ENCODE measurements at places on chromosomes 3 and 15. TPM values are rescaled to one million over a fixed set of nuclear protein-coding genes. Genes with fewer than 3 reads are reported as not detected.
A peak's percentile ranks its signal among the peaks of the same experiment; 100 is the strongest.

ATP13A4 gene
- polyA plus RNA-seq: 15.6 TPM

COL8A1 gene
- 6.6 TPM for polyA plus RNA-seq

HSPBAP1 gene
- 13.2 TPM for polyA plus RNA-seq

- H3K4me1 ChIP-seq: no peaks in the 10 kb centered on the region
- no peak for DNase-seq
- no peaks in the 10 kb centered on the region for H3K36me3 ChIP-seq
- H3K27ac ChIP-seq: no peak overlapping the region
These were observed 176.2 kb downstream of the PEX5L start for GRCh38 chr3:179860275-179861107.

- no peak overlapping the region for H3K4me3 ChIP-seq
- no peaks in the 10 kb centered on the region for H3K4me1 ChIP-seq
- no peaks in the 10 kb centered on the region for H3K27me3 ChIP-seq
- peaks cover 2% of the 10 kb centered on the region for H3K36me3 ChIP-seq
- DNase-seq: peak; percentile 53
- H3K27ac ChIP-seq: peak overlapping the region; percentile 14
These were observed 11.1 kb downstream of the RAD51 start for GRCh38 chr15:40706121-40706520.

DNA sequence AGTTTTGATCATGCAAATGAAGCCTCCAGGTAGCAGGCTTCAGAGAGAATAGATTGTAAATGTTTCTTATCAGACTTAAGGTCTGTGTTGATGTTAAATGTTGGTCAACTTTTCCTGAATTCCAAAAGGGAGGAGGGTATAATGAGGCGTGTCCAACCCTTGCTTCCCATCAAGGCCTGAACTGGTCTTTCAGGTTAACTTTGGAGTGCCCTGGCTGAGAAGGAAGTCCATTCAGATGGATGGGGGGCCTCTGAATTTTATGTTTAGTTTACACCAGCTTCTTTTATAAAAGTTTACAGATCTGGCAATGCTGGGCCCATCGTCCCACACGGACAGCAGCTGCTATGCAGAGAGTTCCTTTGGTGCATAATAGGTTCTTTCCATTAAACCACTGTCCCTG, 8.9 kb downstream of the CCDC13 start:
- no peaks in the 10 kb centered on the region for H3K36me3 ChIP-seq
- H3K27ac ChIP-seq: no peak overlapping the region
- no peaks in the 10 kb centered on the region for H3K27me3 ChIP-seq
- no peak overlapping the region for H3K4me3 ChIP-seq
- no peaks in the 10 kb centered on the region for H3K4me1 ChIP-seq
- DNase-seq: no peak

GRCh38 chr3:66472313-66473134, 28.3 kb downstream of the LRIG1 start:
- H3K27me3 ChIP-seq: no peaks in the 10 kb centered on the region
- peaks cover 53% of the 10 kb centered on the region for H3K4me1 ChIP-seq
- no peaks in the 10 kb centered on the region for H3K36me3 ChIP-seq
- no peak overlapping the region for H3K4me3 ChIP-seq

DNA sequence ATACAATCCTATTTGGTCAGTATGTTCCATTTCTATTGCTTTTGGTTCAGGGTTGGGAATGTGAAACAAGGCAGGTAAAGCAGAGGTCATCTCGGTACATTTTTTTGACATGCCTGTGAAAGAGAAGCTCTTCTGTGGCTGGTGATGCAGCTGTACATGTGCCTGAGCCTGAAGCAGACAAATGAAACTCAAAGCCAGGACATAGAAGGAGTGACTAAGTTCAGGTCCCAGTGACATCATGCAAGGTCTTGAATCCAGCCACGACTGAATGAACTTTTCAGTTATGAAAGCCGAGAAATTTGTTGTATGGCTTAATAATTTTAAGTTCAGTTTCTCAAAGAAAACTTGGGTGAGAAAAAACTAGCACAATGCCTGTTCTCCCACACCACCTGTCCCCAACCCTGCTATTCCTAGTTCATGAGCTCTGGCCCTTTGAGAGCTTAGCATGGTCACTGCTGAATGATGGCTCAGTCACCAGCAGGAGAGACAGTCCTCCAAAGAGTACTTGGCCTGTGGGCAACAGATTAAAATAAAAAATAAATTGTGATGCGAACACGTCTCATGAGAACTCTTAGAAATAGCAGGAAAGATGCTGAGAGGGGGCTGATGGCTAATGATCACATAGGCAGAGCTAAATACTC, 600.2 kb upstream of the GRM7 start:
- no peak overlapping the region for H3K4me3 ChIP-seq
- no peaks in the 10 kb centered on the region for H3K36me3 ChIP-seq
- no peaks in the 10 kb centered on the region for H3K4me1 ChIP-seq

DNA sequence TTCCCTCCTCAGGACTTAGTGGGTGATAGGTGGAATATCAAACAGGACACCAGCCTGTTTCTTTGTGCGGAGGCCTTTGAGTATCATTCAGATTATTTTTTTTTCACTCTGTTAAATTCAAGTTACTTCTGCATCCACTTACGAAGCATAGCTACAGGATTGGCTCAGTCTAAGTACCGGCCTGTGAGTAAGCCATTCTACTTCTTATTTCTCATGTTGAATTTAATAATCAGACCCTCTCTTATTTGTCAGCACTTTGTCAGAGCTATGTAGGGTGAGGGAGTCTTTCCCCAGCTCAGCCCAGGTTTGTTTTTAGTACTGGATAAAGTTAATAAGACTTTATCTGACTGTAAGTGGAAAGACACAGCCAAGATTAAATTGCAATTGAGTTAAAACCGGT, 54.7 kb downstream of the ITPR1 start:
- no peak overlapping the region for H3K4me3 ChIP-seq
- no peaks in the 10 kb centered on the region for H3K36me3 ChIP-seq
- no peak overlapping the region for H3K27ac ChIP-seq
- no peaks in the 10 kb centered on the region for H3K4me1 ChIP-seq
- no peaks in the 10 kb centered on the region for H3K27me3 ChIP-seq

DCLK3 gene
- polyA plus RNA-seq: 1.0 TPM

DNA sequence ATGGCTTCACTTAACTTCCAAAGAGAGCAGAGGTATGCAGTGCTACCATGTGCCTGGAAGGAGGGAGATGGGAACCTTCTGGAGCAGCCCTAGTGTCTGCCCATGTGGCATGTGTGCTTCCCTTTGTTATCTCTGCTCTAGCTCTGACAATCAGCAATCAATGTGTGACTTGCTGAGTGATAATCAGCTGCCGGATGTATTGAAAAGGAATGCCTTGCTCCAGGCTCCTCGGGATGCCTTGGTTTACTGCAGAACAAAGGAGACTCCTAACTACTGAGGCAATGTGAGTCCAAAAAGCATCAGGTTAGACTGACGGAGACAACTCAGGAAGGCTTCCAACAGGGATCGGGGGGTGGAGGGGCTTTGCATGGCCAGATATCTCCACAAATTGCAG, 36.0 kb upstream of the CORO2B start:
- peaks cover 2% of the 10 kb centered on the region for H3K27me3 ChIP-seq
- no peaks in the 10 kb centered on the region for H3K36me3 ChIP-seq
- no peak overlapping the region for H3K4me3 ChIP-seq
- no peak overlapping the region for H3K27ac ChIP-seq
- no peaks in the 10 kb centered on the region for H3K4me1 ChIP-seq

RAB43 gene
- 7.7 TPM for polyA plus RNA-seq

- H3K4me3 ChIP-seq: peak overlapping the region; percentile 88
- DNase-seq: peak; percentile 33
- H3K4me1 ChIP-seq: peaks cover 12% of the 10 kb centered on the region
- H3K36me3 ChIP-seq: peaks cover under 1% of the 10 kb centered on the region
These were observed 808 bp downstream of the RBM6 start for GRCh38 chr3:49940667-49941249.

GRCh38 chr3:79344876-79345871, 422.6 kb downstream of the ROBO1 start:
- no peaks in the 10 kb centered on the region for H3K36me3 ChIP-seq
- H3K27ac ChIP-seq: no peak overlapping the region
- no peaks in the 10 kb centered on the region for H3K27me3 ChIP-seq
- no peaks in the 10 kb centered on the region for H3K4me1 ChIP-seq
- no peak overlapping the region for H3K4me3 ChIP-seq
- DNase-seq: no peak

ZBTB47 gene
- 12.5 TPM for polyA plus RNA-seq

DNA sequence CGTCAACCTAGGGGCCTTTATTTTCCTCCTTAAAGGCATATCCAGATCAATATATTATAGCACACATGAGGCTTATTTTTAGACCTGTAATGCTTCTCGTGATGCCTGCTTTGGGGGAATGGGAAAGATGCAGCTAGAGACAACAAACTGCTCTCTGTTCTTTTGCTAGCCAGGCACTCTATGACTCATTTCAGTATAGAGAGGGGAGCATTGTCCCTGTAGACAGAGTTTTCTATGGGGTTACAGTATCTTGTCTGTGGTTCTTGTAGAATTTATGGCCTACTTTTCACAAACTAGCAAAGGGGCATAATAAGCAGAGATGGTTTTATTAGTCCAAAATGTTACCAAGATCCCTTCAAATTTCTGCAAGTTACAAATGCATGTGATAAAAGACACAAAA, 305.6 kb downstream of the LSAMP start:
- H3K36me3 ChIP-seq: no peaks in the 10 kb centered on the region
- H3K4me1 ChIP-seq: no peaks in the 10 kb centered on the region
- no peak overlapping the region for H3K4me3 ChIP-seq

SLC12A1 gene
- 0.10 TPM for polyA plus RNA-seq

MYL3 gene
- 6.7 TPM for polyA plus RNA-seq

- peaks cover 5% of the 10 kb centered on the region for H3K36me3 ChIP-seq
- peaks cover 4% of the 10 kb centered on the region for H3K4me1 ChIP-seq
- H3K4me3 ChIP-seq: no peak overlapping the region
- DNase-seq: peak; percentile 74
These were observed 28.8 kb downstream of the LYSMD4 start for GRCh38 chr15:99704444-99704838.

DNA sequence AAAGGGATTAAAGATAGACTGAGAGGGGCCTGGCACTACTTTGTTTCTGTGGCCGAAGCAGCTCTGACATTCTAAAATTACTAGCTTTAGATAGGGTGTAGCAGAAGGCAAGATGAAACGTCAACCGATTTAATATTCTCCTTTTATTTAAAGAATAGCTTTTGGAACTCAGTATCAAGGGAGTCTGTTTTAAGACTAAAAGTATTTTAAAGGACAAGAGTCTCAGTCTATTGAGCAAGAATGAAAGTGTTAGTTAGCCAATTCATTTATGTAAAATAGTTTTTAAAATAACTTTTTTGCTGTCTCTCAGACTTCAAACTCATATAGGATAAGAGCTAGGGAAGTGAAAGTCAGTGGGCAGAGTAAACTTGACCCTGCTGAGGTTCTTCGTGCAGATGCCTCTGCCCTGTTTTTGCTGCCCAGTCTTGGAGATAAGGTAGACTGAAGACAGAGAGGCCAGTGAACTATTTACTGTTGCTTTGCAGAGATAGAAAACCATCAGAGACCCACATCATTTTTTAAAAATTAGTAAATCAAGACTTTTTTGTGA, 1090.9 kb downstream of the ROBO2 start:
- H3K4me3 ChIP-seq: no peak overlapping the region
- DNase-seq: no peak
- no peaks in the 10 kb centered on the region for H3K36me3 ChIP-seq
- H3K4me1 ChIP-seq: no peaks in the 10 kb centered on the region
- no peaks in the 10 kb centered on the region for H3K27me3 ChIP-seq

DNA sequence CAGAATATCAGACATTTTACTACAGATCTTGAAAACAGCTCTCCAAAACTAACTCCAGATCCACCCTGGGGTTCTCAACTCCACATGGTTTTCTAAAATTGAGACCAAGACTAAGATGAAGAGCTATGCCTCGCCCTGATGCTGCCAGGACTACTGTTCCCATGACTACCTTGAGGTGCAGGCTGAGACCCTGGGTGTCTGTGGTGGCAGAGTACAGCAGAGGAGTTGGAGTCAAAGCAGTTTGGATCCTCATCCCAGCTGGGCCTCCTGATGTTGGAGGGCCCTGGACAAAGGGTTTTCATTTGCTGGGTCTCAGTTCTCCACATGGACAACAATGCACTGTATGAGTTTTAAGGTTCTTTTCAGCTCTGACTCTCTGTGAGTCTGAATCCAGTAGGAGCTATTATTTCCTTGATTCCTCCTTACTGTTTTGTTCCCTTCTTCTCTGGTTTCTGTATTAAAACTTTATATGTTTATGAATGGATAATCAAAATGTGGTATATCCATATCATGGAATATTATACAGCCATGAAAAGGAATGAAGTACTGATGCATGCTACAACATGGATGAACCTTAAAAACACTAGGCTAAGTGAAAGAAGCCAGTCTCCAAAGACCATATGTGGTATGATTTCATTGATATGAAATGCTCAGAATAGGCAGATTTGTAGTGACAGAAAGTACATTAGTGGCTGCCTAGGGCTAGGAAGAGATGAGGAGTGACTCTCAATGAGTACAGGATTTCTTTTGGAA, 93.0 kb downstream of the CPN2 start:
- H3K27ac ChIP-seq: no peak overlapping the region
- H3K36me3 ChIP-seq: no peaks in the 10 kb centered on the region
- no peaks in the 10 kb centered on the region for H3K27me3 ChIP-seq
- DNase-seq: no peak
- H3K4me3 ChIP-seq: no peak overlapping the region

DNA sequence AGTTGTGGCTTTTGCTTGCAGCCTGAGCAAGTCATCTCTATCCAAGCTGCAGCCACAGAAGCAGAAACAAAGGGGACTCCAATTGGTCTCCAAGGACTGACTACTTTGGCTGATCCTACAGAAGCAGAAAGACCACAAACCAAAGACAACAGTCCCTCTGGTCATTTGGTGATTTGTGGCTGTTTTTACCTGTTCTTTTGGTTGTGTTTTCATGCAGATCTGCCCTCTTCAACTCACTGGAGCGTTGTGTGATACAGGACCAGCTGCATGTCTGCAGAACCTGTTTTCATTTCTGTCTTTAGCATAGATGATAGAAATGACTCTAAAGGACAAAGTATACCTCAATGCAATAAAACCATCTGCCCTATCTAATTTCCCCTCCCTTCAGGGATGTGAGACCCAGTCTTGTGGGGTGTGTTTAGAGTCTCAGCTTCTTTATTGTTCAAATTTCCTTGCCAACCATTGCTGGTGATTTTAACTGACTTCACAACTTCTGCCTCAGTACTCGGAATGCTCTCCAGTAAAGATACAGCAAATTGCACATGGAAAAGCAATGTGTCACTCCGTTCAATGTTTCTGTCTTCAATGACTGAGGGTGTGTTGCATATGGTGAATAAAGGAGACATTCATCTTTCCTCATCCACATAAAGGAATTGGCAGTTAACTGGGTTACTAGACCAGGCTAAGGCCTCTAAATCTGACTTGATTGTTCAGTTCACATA, 48.9 kb upstream of the SLC7A14 start:
- DNase-seq: peak; percentile 82
- peaks cover 8% of the 10 kb centered on the region for H3K4me1 ChIP-seq
- no peaks in the 10 kb centered on the region for H3K36me3 ChIP-seq
- no peak overlapping the region for H3K4me3 ChIP-seq
- H3K27me3 ChIP-seq: no peaks in the 10 kb centered on the region
- peak overlapping the region; percentile 3 for H3K27ac ChIP-seq

GNAT1 gene
- polyA plus RNA-seq: not detected

SERINC4 gene
- 0.42 TPM for polyA plus RNA-seq

CFAP100 gene
- polyA plus RNA-seq: 0.45 TPM

- peak; percentile 69 for DNase-seq
- peak within 1 kb of the TSS; percentile 85 for H3K27ac ChIP-seq
- H3K4me3 ChIP-seq: peak within 1 kb of the TSS; percentile 52
These were observed at the start of gene ABI3BP for GRCh38 chr3:100993309-100993708. Gene ABI3BP (minus strand): TSS chr3:100993421. CDS start chr3:100993384, 37 bp downstream.

NOX5 gene
- 0.16 TPM for polyA plus RNA-seq

GRCh38 chr3:193498215-193498614, 56.5 kb downstream of the ATP13A4 start:
- H3K27me3 ChIP-seq: no peaks in the 10 kb centered on the region
- DNase-seq: no peak

CLRN1 gene
- 8.7 TPM for polyA plus RNA-seq

CMTM6 gene
- polyA plus RNA-seq: 49.7 TPM
